ENCODE measurements at places on chromosomes 5 and 9.
A peak's percentile ranks its signal among the peaks of the same experiment; 100 is the strongest.

DNA sequence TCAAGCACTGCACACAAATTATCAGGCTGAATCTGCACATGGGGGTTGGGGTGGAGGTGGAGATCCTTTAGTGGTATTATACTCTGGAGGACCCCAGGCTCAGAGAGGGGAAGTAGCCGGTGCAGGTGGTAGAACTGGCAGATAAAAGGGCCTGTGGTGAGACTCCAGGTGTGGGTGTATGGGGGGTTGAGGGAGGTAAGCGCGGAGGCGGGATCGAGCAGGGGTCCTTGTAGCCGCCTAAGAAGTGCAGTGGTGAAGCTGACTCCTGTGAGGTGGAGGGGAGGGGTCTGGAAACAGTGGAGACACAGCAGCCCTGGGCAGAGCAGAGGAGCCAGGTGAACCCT is 841 bp downstream of the ACSL6 start:
- DNase-seq = no peak

GRCh38 chr5:113347572-113347971 is 87.2 kb downstream of the TSSK1B start:
- DNase-seq = no peak

- DNase-seq = no peak
Measured at GRCh38 chr9:121688146-121688680, 36.8 kb downstream of the DAB2IP start.

DNA sequence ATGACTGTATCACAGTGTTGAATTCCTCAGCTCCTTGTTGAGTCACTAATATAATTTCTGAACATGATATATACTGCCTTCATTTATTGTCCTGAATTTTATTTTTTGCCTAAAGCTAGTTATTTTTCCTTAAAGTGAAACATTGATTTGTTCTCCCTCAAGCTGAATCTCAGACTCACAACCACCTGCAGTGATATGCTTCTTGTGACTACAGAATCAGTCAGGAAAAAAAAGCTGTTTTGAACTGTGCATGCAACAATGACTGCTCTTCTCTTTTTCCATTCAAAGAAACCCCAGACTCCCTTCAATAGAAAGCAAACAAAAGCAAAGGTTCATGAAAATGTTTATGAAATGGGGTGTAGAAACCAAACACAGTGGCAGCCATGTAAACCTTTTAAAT is 470.2 kb upstream of the CHD1 start:
- no peak for DNase-seq

- no peak for DNase-seq
Measured at GRCh38 chr9:33142535-33142934, 24.6 kb downstream of the B4GALT1 start.

- DNase-seq = no peak
Measured at GRCh38 chr5:148791334-148791667, 35.1 kb upstream of the ADRB2 start.

DNA sequence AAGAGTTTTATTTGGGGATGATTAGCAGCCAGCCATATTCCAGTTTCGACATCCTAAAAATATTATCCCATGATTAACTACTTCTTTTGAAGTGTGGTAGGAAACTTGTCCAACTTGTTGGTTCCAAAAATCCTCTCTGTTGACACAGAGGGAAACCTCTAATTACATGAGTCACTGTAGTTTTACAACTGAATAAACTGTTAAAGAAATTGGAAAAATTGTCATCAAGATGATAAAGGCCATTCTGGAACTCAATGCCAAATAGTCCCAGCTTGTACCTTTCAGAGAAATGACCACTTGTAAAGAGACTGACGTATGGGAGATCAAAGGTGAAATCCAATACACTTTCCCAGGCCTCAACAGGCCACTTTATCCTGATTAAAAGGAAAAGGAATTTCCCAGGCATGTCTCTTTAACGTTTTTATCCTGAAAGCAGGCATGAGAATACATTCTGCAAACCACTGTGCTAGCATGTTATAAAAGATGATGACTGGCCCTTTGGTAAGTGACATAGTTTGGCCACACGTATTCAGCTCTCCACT is 261.6 kb downstream of the GLIS3 start:
- no peak for DNase-seq

GRCh38 chr9:35277171-35277520 is 115.3 kb downstream of the UNC13B start:
- no peak for DNase-seq

- no peak for DNase-seq
Measured at GRCh38 chr5:88398316-88398715, 129.7 kb upstream of the TMEM161B start.

- no peak for DNase-seq
Measured at GRCh38 chr5:111694133-111694532, 62.9 kb downstream of the NREP start.

DNA sequence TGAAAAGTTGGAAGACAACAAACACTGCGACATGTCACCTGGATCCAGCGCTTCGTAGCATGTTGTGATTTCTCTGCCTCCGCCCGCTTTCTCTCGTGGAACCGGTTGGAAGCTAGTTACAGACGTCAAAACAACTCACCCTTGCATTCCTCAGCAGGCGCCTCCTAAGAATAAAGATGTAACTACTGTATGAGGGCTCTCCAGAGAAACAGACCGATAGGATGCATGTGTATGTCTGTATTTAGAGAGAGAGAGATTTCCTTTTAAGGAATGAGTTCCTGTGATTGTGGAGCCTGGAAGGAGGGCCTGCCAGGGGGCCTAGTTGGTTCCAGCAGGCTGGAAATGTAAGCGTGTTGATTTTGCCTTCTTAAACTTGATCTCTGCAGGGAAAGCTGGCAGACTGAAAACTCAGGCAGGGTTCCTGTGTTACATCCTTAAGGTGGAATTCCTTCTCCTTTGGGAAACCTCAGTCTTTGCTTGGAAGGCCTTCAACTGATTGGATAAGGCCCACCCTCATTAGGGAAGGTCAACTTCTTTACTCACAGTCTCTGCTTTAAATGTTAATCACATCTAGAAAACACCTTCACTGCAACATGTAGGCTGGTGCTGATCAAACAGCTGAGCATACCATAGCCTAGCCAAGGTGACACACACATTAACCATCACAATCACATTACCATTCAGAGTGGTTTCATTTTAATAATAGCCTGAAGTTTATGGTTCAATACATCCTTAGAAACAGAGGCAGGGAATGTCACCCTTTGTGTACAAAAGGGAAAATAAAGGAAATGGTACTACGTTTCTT is 163.8 kb downstream of the SYK start:
- DNase-seq = peak; percentile 47

GRCh38 chr9:124877021-124877782 is 15.3 kb downstream of the ARPC5L start:
- no peak for DNase-seq

- no peak for DNase-seq
Measured at GRCh38 chr9:117691367-117691766, 12.8 kb upstream of the TLR4 start.

DNA sequence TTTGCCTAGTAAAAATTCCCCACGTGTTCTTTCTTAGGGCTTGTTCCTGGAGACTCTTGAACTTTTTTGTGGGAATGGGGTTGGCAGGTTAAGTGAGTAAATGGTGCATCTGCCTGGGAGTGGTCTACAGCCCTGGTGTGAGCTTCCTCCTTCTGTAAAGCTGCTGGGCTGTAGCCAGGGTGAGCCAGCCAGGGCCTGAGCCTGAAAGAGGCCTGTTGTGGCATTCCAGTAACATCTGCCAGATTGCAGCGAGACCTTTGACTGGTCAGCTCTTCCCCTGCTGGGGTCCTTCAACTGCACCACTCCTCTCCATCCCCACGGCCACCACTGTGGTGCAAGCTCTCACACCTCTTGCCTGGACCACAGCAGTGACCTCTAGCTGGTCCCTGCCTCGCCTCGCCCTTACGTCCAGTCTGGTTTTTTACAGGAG is 47.5 kb downstream of the SLC22A5 start:
- DNase-seq = no peak

- no peak for DNase-seq
Measured at GRCh38 chr9:87528969-87529368, 31.3 kb downstream of the DAPK1 start.

DNA sequence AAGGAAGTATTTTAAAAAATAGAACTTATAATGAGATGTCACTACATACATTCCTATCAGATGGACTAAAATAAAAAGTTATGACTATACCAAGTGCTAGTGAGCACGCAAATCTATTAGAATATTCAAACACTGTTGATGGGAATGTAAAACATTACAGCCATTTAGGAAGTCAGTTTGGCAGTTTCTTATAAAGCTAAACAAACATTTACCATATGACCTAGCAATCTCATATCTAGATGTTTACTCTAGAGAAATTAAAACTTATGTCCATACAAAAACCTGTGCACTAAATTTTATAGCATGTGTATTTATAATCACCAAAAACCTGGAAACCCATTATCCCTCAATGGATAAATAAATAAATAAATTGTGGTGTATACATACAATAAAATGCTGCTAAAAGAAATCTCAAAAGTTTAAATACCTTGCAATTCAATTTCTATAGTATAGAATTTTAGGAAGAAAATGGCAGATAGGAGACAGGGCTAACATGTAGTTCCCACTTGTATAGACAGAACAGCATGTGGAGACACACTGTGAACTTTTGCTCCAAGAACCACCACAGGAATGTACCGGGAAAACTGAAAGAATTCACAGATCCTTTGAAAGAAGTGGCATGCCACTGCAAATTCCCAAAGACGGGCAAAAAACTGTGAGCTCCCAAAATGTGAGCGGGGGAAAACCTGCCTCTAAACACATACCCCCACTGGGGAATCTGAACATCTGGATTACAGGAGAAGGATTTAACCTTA is 174.6 kb upstream of the SPEF2 start:
- no peak for DNase-seq

- no peak for DNase-seq
Measured at GRCh38 chr9:14671377-14671776, 21.9 kb downstream of the ZDHHC21 start.

DNA sequence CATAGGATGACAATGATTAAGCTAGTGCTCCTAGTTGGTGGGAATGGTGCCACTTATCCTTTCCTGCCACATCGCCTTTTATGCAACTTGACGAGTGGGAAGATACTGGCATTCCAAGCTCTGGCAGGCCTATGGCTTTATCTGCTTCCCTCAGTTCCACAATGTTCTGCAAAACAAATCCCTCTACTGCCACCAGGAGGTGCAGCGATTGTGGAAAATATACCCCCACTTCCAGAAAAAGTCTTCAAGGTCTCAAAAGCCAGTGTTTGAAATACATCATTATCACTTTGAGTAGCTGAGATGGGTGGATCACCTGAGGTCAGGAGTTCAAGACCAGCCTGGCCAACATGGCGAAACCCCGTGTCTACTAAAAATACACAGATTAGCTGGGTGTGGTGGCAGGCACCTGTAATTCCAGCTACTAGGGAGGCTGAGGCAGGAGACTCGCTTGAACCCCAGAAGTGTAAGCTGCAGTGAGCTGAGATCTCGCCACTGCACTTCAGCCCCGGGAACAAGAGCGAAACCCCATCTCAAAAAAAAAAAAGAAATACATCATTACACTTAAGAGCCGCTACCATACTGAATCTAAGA is 3.4 kb downstream of the CLINT1 start:
- DNase-seq = peak; percentile 31

DNA sequence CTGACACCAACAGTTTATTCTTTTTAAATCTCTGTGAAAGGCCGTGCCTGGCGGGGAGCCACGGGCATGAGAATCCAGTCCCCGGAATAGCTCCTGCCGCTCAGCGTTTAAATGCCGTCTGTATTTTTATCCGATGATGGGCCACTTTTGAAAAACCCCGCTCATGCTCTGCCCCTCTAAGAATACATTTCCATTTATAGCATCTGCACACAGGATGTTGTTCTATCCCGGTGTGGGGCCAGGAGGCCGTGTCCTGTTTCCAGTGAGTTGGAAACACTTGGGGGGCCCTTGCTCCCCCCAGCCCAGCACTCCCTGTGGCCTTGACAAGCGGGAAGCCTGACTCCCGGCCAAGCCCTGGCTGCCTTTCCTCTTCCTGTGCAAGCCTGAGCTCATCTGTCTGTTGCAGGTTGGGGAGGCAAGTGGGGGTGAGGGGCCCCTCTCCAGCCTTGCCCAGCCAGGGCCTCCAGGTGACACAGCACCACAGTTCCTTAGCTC is 39.0 kb downstream of the ERGIC1 start:
- peak; percentile 91 for DNase-seq

DNA sequence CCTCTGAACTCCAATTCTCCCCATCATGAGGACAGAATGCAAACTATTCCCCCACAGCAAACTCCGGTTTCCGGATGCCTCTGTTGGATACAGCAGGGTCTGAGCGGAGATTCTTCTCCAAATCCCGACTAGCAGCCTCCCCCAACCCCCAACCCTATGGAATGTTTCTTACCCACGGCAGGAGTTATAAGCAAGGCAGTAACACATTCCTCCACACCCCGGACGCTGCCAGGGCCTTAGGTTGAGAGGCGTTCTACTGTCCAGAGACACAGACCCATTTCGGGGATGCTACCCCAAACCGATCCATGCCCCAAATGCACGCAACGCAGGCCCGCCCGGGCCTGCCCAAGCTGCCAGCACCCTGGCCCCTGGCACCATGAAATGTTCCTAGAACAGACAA is 85.6 kb upstream of the LMX1B start:
- DNase-seq = no peak

- DNase-seq = no peak
Measured at GRCh38 chr5:100803397-100803796, 99.7 kb downstream of the ST8SIA4 start.

DNA sequence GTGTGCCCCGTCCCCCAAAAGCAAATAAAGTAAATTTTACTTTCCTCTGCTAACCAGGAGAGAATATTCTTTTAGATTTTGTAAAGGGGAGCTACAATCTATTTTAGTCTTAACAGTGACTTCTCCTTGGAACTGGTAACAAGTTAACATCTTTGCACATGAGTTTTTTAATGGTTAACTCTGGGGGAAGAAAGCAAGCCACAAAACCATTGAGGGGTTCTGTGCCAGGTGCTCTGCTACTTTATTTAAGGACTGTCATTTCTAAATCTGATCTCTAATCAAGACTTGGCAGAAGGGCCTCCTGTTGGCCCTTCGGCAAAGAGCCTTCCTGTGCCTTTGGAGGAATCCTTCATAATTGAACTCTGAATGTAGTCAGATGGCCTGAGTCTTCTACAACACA is 153.4 kb downstream of the SLC12A2 start:
- no peak for DNase-seq

DNA sequence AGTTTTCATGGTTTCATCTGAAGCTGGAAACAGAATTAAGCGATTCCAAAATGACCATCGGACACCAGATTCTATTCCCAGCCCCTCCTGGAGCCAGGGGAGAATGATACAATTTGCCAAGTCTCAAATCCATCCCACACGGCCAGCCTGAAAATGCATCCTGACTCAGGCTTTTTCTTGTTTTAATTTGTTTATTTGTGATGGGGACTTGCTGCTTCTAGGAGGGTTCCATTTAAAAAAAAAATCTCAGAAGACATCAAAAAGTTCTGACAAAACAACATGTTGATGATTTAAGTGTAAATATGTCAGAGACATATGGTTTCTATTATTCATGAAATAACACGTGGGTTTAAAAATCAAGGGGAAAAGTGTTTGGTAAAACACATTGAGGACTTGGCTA is 173.2 kb downstream of the GAS1 start:
- DNase-seq = no peak

DNA sequence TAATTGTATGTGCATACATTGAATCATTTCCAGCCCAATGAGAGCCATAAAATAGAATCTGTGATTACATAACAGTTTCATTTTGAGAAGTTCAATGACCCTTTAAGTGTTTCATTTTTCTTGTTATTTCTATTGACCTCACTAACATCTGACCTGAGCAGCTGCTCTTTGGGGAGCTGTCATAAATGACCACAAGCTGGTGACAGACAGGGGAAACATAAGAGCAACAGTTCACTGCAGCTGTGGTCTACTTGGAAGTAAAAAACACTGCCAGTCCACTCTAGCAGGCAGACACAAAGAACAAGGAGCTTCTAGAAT is 265.4 kb downstream of the DTWD2 start:
- DNase-seq = no peak

- DNase-seq = no peak
Measured at GRCh38 chr5:56090793-56091460, 96.2 kb upstream of the IL6ST start.
